ENCODE measurements at places on chromosomes 3 and 15.

DNA sequence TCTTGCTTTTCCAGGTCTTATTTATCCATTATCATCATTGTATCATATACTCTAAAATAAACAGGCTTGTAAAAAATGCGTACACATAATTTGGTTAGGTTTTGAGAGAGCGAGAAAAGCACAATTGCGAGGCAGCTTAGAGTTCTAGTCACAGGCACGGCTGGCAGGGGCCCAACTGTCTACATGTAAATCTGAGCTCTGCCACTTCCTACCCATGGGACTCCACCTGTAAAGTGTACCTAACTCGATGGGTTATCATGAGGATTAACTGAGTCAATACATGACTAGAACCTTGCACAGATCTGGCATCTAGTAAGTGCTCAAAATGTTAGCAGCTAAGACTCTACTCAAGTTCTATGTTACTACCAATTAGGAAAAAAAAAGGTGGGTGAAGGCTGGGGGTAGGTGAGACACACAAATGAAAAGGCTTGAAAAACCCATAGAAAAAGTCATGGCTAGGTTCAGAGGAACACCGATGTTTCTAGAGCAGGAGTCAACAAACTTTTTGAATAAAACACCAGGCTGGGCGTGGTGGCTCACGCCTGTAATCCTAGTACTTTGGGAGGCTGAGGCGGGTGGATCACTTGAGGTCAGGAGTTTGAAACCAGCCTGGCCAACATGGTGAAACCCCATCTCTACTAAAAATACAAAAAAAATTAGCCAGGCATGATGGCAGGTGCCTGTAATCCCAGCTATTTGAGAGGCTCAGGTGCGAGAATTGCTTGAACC lies 36.2 kb downstream of the GLB1 start:
- DNase-seq: no peak

GRCh38 chr3:46361408-46362283 lies 7.7 kb downstream of the CCR2 start:
- no peak for DNase-seq

DNA sequence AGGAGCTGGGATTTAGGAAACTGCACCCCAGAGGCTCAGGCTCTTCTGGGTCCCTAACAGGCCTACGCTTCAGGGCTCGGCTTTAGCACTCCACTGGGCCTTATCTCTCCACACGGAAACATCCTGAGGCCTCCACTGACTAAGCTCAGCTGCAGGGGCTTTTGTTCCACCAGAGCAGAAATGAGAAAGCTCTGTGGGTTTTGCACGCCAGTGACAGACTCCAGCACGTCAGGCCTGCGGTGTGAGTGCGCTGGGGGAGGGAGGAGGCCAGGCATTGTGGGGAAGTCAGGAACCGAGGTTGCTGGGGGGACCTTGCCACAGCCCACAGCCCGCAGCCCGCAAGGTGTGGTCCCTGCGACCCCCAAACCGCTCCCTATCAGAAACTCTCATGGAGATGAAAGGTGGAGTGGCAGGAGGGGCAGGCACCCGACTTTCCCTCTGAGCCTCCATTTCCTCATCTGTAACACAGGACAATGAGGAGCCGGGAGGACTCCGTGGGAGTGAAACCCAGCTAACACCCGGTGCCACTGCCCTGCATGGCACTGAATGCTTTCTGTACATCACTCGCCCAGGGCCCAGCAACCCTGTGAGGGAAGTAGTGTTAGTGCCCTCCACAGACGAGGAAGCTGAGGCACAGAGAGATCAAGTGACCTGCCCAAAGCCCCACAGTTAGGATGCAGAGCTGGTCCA lies 106.5 kb downstream of the TPRA1 start:
- peak; percentile 11 for DNase-seq

- no peak for DNase-seq
Observed at GRCh38 chr3:101936419-101937356, 87.4 kb downstream of the NFKBIZ start.

GRCh38 chr3:24086206-24086605 lies 141.1 kb downstream of the NR1D2 start:
- peak; percentile 38 for DNase-seq

DNA sequence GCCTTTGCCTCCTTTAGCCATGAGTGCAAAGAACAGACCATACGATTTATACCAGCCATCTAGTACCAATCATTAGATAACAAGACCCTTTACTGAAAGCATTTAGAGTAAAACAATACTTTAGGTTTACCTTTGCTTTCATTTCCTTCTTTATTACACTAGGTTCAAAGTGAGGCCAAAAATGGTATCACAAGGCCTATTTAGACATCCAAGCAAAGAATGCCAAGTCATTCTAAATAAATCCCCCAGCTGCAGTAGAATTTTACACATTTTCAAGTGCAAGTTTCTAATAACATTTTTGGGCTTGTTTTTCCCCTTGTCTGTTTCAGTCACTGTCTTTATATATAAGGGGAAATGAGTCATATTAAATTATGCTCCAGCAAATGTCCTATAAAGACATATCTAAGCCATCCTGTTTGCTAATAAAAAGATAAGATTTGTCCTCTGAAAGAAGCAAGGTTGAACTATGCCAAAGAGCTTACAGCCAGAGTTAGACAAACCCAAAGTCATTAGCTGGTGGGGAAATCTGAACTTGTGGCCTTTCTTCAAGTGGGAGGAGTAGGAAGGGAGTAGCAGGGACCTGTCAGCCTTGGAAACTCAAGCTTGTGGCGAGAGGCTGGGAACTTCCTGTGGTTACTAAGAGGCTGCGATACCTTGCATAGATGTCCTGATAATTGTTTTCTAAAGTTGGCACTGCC lies 232.7 kb downstream of the MECOM start:
- DNase-seq: no peak

GRCh38 chr3:4704552-4704951 lies 211.4 kb downstream of the ITPR1 start:
- no peak for DNase-seq

DNA sequence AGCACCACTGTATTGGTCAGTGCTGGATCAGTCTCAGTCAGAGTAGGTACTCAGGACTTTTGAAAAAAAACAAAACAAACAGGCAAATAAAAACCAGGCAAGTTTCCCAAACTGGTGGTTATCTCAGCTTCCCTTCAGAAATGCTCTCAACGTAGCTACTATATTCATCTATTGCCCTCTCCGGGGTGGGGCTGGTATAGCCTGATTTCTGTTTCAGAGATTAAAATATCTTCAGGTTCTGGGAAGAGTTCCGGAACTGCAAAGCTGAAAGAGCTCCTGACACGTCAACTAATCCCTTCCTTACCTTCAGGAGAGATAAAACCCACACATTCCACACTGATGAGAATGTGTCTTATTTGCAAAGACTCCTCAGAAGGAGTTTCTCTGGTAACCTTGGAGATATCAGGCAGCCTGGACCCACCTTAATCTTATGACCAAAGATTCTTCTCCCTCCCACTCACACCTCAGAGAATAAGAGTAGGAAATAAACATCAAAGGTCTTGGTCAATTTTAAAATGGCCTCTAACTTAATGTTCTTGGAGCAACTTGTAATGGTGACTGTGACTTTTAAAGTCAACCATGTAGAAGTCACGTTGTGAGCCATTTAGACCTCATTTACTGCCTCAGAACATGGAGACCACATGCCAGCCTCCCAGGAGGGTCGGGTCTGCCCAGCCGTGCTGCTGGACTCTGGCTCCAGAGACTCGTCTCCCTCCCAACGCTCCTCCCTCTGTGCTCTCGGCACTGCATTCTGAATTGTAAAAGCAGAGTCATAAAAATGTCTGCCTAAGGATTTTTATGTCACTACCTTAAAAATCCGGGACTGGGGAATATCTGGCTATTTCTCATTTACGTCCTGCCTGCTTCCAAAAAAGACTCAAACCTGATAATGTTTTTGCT lies 53.8 kb downstream of the CDCP1 start:
- DNase-seq: no peak
